ENCODE measurements at places on chromosomes 4 and X.

DNA sequence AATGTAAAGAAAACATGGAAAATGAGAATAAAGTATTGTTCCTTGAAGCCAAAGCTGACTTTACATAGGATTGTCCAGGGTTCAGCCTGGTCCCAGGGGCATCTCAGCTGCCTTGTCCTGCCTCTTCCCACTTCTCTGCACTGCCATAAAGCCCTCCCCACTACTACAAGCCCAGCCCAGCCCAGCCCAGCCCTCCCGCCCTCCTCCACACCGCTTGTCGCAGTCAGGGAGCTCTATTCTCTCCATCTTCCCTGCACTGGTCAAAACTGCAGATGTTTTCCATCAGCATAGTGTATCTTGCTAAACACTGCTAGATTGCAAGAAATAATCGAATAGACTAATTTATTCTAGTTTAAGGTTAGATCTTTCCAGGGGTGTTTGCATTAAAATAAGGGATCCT lies 100.3 kb downstream of the TENM3 start:
- DNase-seq = no peak

DNA sequence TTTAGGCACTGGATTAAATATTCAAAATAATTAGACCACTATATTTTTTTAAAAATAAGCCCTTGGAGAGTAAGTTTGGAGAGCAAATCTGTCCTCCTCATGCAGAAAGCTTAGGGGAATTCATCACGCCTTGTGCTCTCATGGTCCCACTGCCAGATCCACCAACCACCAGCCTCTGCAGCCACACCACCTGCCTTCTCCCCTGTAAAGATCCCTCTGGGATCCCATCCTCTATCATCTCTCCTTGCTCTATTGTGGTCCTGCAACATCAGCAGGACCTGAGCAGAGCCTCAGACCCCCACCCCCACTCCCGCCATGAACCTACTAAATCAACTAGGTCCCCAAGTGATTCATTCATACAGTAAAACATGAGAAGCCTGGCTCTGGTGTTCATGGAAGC lies 482.6 kb upstream of the GALNT7 start:
- no peak for DNase-seq

DNA sequence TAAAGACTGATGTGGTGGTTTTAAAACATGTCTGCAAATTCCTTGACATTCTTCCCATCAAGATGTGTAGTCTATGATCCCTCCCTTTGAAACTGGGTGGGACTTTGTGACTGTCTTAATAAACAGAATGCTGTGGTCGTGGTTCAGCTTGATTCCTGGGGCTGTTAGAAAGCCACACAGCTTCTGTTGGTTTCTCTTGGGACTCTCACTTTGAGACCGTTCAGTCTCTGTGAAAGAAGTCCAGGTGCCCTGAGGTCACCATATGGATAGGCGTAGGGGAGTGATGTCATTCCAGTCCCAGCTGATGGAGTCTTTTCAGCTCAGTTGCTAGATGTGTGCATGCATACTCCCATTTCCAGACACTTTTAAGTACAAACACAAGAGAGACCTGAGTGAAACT lies 216.6 kb downstream of the KDR start:
- DNase-seq = no peak

- DNase-seq = no peak
Measured at GRCh38 chr4:129384974-129385373, 289.0 kb downstream of the C4orf33 start.

DNA sequence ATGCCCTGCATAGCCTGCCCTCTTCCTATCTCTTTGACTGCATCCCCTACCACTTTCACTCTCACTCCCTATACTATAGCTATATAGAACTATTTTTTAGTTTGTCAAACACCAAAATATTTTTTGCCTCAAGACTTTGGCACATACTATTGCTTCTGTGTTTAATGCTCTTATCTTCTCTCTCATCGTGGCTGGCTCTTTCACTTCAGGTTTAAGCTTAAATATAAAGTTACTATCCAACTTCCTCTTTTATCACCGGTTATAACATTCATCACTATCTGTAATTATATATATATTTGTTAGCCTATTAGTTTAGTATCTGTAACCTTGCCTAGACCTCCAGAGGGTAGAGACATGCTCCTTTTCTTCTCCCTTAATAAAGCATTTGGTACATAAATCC lies 11.5 kb upstream of the HMGB2 start:
- no peak for DNase-seq

- DNase-seq = no peak
Measured at GRCh38 chrX:87105131-87105530, 412.5 kb upstream of the KLHL4 start.

- no peak for DNase-seq
Measured at GRCh38 chrX:42616981-42617380, 161.0 kb downstream of the PPP1R2C start.

GRCh38 chr4:138087066-138087719 lies 155.0 kb downstream of the SLC7A11 start:
- DNase-seq = no peak

Data from hypothalamus (tissue), 51 donors.